ENCODE measurements at places on chromosomes 1 and 21. TPM values are rescaled to one million over a fixed set of nuclear protein-coding genes. Genes with fewer than 3 reads are reported as not detected.

GRCh38 chr1:19771350-19771749, 28.4 kb downstream of the TMCO4 start:
- DNase-seq, result no peak

DNA sequence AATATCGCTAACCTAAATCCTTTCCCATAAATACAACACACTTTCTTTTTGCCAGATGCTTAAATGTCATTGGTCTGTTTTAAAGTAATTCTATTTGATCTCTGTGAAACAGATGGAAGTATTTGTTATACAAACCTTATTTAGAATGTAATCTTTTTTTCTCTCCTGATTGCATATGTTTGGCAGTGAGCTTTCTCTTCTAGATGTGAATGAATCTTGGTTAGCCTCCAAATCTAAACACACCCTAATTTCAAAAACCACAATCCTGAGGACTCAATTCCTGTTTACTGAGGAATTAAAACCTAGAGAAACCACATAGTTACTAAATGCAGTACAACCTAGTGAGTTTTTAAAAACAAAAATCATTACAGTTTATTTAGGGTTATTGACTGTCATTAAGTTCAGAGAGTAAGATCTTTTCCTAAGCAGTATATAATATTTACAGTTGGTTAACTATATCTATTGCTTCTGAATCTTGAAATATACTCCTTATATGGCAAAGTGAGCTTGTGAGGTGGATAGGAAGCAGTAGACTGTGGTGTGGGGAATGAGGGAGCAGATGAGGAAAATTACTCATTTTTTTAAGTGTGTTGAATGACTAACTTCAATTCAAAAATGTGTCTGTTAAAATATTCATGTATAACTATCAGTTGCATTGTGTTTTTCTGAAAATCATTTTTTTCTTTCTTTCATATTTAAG, 218.7 kb downstream of the FMN2 start:
- no peak for DNase-seq

- DNase-seq, result no peak
Observed at GRCh38 chr1:90417126-90417525, 300.0 kb downstream of the BARHL2 start.

DNA sequence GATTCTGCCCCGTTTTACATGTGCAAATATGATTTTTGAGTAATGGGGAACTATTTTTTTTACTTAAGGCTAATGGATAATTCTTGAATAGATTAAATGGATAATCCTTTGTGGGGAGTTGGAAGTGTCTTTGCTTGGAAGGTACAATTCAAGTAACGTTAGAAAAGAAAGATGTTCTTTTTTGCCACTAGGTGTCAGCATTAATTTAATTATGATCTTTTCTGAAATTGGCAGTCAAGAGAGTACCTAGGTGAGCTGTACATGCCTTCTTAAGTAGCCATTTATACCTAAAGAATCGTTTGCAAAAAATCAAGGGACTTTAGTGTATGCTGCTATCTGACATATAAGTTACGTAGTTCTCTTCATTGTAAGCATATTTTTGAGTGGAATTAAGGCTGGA, 2.2 kb downstream of the FBXO28 start:
- DNase-seq, result no peak

PLPPR4 gene
- 1.7 TPM for total RNA-seq

LRRIQ3 gene
- 0.71 TPM for total RNA-seq
